Activated T-cell treated with anti-CD3 and anti-CD28 coated beads, Interleukin-2, amount 50 U/mL, for 72 hours (primary cell): ENCODE measurements at places on chromosomes 5 and 9. TPM values are rescaled to one million over a fixed set of nuclear protein-coding genes. Genes with fewer than 3 reads are reported as not detected.

DNM1 gene
- 2.4 TPM for total RNA-seq

DNA sequence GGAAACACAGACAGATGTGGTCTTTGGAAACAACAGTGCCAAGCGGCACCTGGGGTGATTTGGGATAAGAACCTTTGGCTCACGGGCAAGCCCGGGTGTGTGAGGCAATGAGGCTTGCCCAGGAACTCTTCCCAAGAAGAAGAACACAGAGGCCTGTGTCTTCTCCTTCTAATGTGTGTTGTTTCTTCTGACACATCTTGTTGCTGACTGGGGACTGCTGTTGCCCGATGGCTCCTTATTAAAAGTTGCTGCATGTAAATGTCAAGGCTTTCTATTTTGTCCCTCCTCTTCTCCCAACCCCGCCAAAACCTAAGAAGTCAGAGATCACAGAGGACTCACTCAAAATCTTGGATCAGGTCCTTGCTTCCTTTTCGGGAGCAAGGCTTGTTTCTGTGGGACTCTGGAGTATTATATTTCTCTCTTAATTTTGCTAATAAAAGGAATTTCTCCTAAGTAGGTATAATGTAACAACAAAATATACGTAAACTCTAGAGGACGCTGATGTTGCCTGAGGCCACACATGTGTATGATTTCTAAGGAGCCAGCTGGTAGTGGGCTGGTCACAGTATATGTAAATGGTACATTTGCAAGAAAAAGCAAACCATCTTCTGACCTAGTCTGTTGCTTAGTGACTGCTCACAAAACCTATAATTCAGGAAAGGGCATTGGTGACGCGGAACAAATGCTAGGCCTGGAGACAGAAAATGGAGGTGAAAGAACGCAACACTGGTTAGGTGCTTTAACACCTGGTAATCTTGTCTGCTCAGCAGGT, 232.5 kb downstream of the GADD45G start:
- DNase-seq, result no peak

ACTL7A gene
- total RNA-seq, result not detected

DNA sequence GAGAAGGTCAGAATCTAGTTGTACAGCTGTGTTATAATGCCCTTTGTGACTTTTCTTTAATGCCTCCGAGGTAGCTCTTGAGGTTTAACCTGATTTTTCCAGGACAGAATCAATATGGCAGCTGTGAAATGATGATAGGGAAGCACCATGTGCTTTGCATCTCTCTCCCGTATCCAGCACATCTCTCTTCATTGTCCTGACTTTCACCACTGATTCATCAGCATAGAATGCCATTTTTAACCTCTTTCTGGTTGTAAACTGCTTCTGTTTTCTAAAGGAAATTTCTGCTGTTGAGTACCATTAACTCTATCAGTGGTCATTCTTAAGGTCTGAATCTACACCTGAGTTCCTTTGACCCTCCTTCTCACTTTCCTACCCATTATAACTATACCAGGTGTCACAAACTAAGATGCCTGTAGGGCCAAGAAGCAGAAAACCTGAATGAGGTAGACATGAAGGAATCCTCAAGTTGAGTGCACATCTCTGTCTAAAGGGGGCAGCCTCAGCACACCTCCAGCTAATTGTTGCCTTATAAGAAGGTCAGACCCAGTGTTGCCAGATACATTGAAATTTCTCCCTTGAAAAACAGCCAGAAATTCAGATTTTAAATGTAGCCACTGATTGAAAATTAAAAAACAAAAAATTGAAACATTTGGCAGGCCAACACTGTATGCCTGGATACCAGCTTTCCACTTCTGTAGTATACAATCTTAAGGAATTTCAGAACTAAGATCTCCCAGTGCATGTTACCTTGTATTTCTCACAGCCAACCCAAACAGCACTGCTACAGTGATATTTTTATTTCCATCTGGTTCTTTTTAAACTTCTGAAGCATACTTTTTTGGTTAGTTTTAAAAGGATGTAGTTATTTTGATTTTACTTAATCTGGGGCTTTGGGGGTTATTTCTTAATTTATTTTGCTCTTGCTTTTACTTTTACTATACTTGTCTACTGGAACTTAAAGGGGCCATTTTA, 35.8 kb upstream of the TLX3 start:
- peak; percentile 3 for DNase-seq

SHOC1 gene
- total RNA-seq, result not detected

GRCh38 chr5:93595420-93596147, 12.6 kb downstream of the NR2F1 start:
- no peak for DNase-seq
